ENCODE measurements at places on chromosomes 4 and X.

- no peak for DNase-seq
Measured at GRCh38 chr4:31702326-31702725, 982.2 kb downstream of the PCDH7 start.

GRCh38 chr4:2728806-2729532 lies 27.2 kb downstream of the TNIP2 start:
- no peak for DNase-seq

- DNase-seq, result no peak
Measured at GRCh38 chr4:39655211-39655610, 16.5 kb upstream of the SMIM14 start.

DNA sequence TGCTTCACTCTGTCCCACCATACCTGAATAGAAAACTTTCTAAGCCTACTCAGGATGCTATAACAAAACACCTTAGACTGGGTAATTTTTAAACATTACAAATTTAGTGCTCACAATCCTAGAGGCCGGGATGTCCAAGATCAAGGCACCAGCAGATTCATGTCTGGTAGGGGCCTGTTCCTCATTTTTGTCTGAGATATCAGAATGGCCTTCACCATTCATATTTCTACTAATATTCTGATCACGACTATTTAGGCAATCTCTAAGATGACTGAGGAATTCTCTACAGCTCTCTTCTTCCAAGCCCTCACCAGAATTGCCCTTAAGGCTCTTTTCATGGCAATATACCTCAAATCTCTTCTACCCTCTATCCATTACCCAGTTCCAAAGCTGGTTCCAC lies 77.4 kb upstream of the NRK start:
- DNase-seq, result no peak

GRCh38 chr4:7750523-7750922 lies 189.1 kb downstream of the AFAP1 start:
- no peak for DNase-seq
